Stimulated activated CD4-positive, alpha-beta T cell treated with anti-CD3 and anti-CD28 coated beads, Interleukin-12 subunit alpha, Interleukin-12 subunit beta, amount 100 ng/mL, for 48 hours (primary cell): ENCODE measurements at places on chromosomes 1 and 21.

DNA sequence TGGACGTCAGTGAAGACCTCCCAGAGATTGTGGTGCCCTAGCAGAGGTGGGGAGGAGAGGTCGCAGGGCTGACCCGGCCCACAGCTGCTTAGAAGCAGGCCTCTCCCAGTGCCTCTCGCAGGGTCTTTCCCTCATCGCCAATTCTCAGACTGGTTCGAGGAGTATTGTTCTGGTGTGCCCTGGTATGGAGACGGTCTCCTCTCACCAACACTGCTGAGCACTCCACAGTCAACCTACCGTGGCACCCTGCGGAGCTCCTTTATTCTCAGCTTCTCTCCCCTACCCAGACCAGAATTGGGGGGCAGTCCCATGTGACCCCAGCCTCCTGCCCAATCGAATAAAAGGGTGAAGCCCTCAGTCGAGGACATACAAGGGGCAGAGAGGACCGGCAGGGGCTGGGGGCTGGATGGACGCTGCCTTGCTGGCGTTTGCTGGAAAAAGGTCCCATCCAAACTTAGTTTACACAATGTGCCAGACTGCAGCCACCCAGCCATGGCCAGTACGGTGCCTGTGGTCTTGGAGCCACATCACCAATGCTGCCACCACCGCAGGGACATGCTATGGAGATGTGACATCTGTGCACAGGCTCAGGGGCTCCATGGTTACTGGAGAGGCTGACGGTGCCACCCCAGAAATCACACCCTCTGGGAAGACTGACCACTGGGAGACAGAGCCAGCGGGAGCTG is 80.8 kb downstream of the STUM start:
- DNase-seq = no peak

- no peak for DNase-seq
These were observed 56.3 kb upstream of the SYT6 start for GRCh38 chr1:114209971-114210370.

- DNase-seq = no peak
These were observed 59.7 kb downstream of the MATN1 start for GRCh38 chr1:30663596-30664091.

- no peak for DNase-seq
These were observed 251.2 kb downstream of the DSCAM start for GRCh38 chr21:40595806-40596205.

DNA sequence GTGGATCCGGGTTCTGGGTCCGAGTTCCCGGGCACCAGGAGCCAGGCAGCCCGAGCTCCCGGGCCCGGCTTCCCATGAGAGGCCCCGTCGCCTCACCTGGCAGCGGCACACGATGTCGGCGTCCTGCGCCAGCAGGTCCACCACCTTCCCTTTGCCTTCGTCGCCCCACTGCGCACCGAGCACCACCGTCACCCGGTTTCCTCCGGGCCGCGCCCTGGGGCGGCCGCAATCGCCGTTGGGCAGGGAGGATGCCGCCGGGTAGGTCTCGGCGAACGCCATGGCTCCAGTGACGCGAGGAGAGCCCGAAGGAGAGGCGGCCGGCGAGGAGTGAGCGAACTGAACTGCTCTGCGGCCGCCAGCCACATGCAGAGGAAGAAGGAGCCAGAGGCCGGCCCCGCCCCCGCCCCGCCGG is at the start of gene ADSS2:
Gene ADSS2 (minus strand): TSS at position 371 of the 412 bp plus-strand sequence. CDS start 92 bp downstream, at position 279.
- DNase-seq = no peak

DNA sequence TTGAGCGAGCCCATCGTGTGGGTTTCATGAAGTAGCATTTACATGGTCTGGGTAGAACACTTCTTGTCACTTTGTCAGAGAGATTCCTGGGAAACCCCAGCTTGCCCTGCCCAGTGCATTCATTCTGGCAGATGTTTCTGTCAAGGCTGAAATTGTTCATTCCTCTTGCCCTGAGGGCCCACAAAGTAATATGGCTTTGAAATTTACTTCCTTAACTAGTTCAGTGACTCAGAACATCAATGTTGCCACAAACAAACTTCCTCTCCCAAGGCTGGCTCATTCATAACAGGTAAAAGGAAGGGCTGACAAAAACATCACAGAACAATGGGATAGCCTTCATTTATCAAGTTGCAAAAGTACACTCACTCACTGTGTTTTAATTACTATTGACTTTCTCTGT is 5.0 kb upstream of the KIAA0040 start:
- no peak for DNase-seq

GRCh38 chr1:64861611-64862010 is 104.7 kb downstream of the JAK1 start:
- DNase-seq = no peak
